Caco-2 (cell line): ENCODE measurements at places on chromosomes 1 and 21.

DNA sequence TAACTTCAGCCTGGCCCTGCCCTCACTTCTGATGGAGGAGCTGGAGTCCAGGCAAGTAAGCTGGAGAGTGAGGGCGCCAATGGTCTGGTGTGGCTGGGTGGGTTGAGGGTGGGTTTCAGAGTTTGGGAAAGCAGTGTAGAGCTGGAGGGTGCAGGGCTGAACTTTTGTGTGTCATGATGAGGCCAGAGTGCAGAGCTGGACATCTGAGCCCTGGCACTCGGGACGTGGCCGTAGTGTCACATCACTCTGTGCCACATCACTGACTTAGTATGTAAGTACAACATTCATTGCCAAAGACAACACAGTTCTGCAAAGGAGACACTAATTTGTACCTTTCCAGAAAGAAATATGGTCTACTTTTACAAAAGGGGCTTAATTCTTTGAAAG is 15.8 kb downstream of the SPATA46 start:
- no peak for DNase-seq

- no peak for DNase-seq
Observed at GRCh38 chr21:35342440-35342839, 293.3 kb upstream of the RUNX1 start.

DNA sequence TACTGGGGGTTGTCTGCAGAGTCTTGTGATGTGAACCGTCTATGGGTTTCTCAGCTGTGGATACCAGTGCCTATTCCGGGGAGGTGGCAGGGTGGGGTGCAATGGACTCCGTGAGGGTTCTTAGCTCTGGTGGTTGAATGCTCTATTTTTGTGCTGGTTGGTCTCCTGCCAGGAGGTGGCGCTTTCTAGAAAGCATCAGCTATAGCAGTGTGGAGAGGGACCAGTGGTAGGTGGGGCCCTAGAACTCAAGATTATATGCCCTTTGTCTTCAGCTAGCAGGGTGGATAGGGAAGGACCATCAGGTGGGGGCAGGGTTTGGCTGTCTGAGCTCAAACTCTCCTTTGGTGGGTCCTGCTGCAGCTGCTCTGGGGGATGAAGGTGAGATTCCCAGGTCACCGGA is 127.3 kb upstream of the PLD5 start:
- peak; percentile 35 for DNase-seq

DNA sequence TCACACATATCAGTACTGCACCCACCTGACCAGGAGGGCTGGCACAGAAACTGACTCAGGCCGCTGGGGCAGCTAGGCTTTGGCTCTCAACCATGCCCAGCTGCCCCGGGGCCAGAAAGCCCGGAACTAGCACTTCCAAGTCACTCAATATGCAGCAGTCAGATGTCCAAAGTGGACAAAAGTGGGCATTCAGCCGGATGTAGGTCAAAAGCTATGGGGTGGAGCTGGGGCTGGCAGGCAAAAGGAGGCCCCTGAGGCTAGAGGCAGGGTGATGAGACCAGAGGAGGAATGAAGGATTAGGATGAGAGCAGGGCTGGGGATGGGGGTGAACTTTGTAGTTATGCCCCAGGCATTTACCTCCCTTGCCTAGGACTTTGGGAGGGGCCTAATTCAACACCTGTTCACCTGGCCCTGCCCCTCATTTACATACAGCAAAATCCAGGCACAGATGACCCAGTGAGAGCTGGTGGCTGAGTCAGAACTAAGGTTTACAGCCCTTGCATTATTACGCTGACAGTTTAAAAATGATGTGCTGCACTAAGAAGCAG is 30.7 kb upstream of the EDN2 start:
- DNase-seq: peak; percentile 57

- DNase-seq: no peak
Observed at GRCh38 chr1:219837274-219837993, 90.9 kb downstream of the SLC30A10 start.

DNA sequence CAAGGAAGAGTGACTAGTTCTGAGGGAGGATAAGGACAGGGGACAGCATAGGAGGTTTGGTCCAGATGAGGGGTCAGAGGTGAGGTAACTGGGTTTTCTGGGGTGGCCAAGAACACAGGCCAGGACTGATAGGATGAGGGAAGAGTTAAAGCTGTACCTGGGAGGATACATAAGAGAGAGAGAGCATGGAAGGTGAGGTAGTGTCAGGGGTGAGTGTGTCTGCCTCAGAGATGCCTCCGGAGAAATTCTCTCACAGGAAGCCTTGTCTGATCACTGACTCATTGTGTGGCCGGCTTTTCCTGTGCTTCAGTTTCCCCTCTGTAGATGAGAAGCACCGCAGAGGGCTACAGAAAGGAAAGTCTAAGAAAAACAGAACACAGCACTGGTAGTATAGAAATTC is 40.2 kb downstream of the FASLG start:
- no peak for DNase-seq

GRCh38 chr1:203369666-203370065 is 18.7 kb upstream of the FMOD start:
- DNase-seq: no peak

- no peak for DNase-seq
Observed at GRCh38 chr1:88063605-88064004, 620.5 kb upstream of the PKN2 start.
